ENCODE measurements at places on chromosomes 1 and 21. TPM values are rescaled to one million over a fixed set of nuclear protein-coding genes. Genes with fewer than 3 reads are reported as not detected.

Gene ZMYM1
- 21.3 TPM for total RNA-seq

Gene RXRG
- not detected for total RNA-seq

Gene HMCN1
- total RNA-seq: 10.8 TPM

Gene F13B
- not detected for total RNA-seq

Gene OR2T11
- total RNA-seq: not detected

Gene CACHD1
- total RNA-seq: 3.7 TPM

Gene GPN2
- 21.5 TPM for total RNA-seq

Gene TRIM58
- total RNA-seq: 0.66 TPM

Gene CAMK1G
- not detected for total RNA-seq

Gene AADACL4
- not detected for total RNA-seq

All from pulmonary artery endothelial cell (primary cell).